ENCODE measurements at places on chromosomes 13 and 19.

DNA sequence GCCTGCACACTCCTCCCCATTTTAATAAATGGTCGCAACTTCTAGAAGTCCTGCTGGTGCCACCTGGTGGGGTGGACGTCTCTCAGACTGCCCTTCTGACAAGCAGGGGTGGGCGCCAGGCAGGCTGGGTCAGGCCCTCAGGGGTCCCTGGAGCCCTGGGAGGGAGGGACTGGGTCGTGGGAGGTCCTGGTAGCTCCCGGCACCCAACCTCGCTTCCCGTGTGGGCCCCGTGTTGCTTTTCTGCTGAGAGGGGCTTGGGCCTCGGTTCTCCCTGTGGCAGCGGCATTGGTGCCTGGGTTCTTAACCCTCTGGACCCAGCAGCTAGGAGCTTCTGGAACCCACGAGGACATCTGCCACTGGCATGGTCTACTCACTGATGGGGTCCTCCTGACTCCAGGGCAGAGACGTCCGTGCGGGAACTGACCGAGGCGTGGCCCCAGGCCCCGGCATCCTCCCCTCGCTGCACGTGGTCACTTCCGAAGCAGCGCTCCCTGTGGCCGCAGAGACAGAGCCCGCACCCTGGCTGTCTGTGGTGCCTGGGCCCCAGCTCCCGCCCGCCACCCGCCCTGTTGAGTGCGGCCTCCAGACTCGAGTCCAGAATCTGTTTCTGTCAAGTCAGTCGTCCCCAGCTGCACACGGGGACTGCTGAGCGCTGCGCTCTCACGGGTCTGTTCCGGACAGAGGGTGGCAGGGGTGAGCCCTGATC lies 6.0 kb upstream of the TMPRSS9 start:
- DNase-seq, result no peak

DNA sequence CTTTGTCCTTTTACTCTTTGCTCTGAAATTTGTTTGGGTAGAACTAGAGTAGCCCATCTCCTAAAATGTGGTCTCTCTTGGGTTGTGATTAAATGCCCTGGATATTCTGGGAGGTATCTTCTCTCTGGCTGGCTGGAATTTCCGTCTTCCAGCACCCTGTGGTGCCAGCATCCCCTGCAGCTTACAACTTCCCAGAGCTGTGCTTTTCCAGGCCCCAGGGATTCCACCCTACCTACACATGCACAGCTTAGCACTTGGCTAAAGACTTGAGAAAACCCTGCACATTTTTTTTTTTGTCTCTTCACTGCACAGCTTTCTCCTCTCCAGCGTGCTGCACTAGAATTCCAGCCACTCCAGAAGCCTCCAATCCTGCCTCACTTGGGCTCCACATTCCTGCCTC lies 334.7 kb downstream of the IRS2 start:
- DNase-seq, result no peak

DNA sequence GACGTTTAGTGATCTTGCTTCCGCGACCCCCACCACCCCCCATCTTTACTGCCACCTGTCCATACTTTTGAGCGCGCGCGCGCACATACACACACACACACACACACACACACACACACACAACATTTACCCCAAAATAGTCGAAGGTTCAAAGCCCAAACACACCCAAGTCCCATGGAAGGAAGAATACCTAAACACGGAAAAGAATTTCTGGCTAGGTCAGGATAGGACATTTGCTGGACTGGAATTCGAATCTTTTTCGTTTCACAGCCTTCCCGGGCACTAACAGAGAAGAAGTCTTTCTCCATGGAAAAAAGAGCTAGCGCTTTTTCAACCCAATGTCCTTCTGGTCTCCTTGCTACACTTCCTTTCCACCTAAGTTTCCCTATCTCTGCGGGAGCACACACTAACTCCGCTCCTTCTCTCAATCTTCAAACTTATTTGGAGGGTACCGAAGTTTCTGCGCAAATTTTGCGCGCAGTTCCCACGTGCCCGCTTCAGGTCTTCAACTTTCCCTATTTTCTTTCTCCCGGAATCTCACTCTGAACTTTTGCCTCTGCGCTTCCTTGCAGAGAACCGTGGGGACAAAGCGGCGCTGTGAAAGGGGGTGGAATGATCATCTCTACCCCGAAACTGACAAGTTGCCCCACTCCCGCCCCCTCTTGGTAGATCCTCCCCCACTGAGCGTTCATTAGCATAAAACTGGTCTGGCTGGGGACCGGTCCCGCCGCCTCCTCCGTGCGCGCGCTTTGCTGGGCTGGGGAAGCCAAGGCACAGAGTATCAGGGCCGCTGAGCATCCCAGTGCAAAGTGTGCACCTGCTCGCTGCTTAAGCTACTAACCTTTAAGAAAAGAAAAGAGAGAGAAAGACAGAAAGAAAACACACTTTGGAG lies 2.7 kb downstream of the DACH1 start:
- peak; percentile 2 for DNase-seq

DNA sequence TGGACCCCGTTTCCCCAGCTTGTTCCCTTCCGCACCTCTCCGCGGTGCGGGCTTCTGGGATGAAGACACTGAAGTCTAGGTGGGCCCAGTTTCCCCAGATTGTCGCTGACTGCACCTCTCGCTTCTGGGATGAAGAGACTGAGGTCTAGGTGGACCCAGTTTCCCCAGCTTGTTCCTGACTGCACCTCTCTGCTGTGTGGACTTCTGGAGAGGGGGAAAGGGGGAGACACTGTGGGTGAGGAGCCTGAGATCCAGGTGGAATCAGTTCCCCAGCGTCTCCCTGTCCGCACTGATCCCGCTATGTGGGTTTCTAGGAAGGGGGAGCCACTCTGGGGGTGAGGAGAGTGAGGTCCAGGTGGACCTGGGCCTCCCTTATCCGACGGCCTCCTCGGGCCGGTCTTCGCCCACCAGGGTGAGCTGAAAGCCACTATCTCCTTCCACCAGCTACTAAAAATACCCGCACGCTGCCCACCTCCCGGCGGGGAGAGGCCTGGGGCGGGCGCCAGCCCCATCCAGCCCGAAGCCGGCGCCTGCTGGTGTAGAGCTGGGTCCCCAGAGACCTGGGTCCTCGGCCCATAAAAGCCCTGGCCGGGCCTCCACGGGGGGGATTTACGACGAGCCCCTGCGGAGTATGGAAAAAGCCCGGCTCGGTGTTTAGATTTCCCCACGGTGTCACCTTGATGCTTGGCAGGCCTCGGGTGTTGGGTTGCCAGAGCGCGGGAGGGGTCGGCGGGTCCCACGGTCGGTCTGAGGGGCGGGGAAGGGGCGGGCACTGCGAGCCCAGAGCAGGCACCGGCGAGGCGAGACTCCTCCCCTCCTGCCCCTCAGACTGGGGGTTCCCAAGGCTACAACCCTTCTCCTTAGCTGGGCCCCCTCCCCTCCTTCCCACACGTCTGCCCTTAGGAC lies 10.6 kb downstream of the FUT6 start:
- no peak for DNase-seq

DNA sequence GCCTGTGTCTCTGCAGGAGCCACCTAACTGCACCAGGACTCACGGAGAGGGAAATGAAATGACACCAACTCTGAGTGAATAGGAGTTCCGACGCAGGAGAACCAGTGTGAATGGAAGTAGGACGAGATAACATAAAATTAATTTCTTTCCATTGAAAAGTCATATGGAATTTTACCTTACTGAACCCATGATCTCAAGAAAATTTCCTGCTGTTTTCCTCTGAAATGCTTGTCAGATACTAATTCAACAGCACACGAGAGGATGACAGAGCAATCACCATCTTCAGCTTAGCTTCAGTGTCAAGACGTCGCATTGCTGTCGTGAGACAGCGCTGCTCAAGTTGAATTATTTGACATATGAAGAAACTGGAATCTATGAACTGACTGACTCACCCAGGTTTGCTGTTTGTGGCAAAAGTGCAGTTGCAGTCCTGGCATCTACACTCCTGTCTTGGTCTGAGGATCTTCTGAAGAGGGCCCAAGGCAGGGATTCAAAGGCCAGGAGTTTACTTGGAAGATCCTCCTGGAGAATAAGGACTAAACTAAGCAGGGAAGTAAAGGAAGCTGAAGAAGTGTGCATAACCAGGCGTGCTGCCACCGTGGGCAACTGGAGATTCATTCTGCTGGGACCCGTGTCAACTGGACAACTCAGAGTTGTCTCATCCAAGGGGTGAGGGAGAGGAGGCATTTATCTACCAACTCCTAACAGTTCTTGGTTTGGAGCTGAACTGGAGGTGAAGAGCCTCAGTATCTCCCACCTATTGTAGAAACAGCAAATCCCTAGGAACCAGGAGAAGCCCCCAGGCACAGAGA lies 214.4 kb upstream of the IRS2 start:
- no peak for DNase-seq

DNA sequence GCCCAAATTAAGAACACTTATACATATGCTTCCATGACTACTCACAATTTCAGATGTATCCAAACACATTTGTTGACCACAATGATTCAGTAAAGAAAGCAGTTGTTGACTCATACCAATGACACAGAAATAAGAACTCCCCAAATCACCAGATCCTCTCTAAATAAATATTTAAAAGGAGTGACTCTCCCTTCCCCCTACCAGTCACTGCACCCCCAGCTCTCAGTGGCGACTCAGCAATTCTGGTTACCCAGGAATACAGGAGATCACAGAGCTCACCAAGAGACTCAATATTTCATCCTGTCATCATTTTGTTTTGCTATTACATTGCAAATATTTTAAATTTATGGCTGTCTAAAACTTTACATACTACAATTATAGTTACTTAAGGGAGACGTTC lies 131.5 kb downstream of the RGCC start:
- peak; percentile 6 for DNase-seq

- DNase-seq, result peak; percentile 86
Measured at GRCh38 chr19:7705387-7706187, 3.7 kb upstream of the FCER2 start.

GRCh38 chr19:2694196-2694595 lies 8.3 kb downstream of the GNG7 start:
- no peak for DNase-seq

DNA sequence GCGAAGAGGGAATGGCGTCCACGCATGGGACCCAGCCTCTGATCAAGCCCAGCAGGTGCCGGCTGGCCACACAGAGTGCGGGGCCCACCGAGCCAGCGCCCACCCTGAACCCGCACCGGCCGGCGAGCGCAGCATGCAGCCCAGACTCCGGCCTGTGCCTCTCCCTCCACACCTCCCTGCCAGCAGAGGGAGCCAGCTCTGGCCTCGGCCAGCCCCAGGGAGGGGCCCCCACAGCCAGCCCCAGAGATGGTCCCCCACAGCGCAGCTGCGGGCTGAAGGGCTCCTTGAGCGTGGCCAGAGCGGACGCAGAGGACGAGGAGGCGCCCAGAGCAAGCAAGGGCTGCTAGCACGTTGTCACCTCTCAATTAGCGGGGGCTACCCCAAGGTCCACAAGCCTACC lies 904.5 kb downstream of the SLITRK6 start:
- DNase-seq, result no peak

GRCh38 chr13:36030670-36031331 lies 100.4 kb downstream of the DCLK1 start:
- no peak for DNase-seq

GRCh38 chr13:22064854-22065620 lies 394.2 kb downstream of the FGF9 start:
- no peak for DNase-seq

DNA sequence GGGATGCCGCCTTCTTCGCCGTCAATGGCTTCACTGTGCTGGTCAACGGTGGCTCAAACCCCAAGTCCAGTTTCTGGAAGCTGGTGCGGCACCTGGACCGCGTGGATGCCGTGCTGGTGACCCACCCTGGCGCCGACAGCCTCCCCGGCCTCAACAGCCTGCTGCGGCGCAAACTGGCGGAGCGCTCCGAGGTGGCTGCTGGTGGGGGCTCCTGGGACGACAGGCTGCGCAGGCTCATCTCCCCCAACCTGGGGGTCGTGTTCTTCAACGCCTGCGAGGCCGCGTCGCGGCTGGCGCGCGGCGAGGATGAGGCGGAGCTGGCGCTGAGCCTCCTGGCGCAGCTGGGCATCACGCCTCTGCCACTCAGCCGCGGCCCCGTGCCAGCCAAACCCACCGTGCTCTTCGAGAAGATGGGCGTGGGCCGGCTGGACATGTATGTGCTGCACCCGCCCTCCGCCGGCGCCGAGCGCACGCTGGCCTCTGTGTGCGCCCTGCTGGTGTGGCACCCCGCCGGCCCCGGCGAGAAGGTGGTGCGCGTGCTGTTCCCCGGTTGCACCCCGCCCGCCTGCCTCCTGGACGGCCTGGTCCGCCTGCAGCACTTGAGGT lies 7.0 kb downstream of the MAP1S start:
- DNase-seq, result no peak

GRCh38 chr19:1584500-1585242 lies 8.0 kb downstream of the MBD3 start:
- DNase-seq, result no peak

GRCh38 chr13:109883181-109884180 lies 97.1 kb upstream of the IRS2 start:
- DNase-seq, result no peak

- no peak for DNase-seq
Measured at GRCh38 chr13:33272531-33273124, 12.9 kb downstream of the STARD13 start.

GRCh38 chr19:41910992-41911888 lies 17.0 kb downstream of the ERFL start:
- no peak for DNase-seq

DNA sequence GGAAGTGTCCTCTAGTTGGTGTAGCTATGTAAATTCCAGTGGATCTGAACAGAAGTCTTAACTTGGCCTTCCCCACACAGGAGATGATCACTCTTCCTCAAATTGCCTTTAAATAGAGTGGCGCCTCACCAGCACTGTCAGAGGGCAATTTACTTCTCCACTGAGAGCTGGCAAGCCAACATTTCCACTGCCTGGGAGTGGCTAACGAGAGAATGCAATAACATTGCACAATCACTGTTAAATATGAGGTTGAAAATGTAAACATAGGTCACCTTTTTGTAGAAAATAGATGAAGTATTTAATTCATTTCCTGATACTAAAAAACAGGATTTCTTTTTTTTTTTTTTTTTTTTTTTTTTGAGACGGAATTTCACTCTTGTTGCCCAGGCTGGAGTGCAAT lies 55.4 kb upstream of the UBL3 start:
- DNase-seq, result no peak

DNA sequence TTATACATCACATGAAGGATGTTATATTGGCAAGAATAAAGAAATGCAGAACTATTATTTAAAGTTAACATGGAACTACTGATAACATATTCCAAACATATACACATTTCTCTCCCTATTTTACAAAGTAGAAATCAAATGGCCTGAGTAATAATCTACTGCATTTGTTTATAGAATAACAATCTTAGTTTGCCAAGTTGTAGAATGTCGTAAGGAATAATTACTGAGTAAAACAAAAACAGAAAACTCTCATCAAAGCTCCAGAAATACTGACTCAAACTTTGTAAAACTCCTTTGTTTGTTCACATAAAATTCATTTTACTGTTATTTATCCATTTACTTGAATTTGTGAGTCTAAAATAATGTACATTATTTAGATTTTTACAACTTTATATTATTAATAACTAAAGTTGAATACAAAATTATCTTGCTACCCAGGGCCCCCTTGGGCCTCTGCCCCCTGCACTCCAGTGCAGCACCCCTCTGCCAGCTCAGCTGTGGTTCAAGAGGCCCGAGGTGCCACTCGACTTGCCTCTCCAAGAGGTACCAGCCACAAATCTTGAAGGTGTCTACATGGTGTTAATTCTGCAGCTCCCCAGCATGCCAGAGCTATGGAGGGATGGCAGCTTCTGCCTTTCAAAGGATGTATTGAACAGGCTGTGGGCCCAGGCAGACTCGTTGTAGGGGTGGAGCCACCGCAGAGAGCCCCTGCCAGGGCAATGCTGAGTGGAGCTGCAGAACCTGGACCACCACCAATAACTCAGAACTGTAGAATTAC lies 2819.7 kb downstream of the PCDH9 start:
- DNase-seq, result no peak

- DNase-seq, result no peak
Measured at GRCh38 chr19:22622901-22623840, 11.0 kb upstream of the ZNF492 start.

All from CD4-positive, alpha-beta T cell treated with Interleukin-6 at 100 ng/mL for 8 hours (primary cell).